ENCODE measurements at places on chromosomes 2 and 18.

- DNase-seq = no peak
Observed at GRCh38 chr2:141508086-141508752, 622.6 kb downstream of the LRP1B start.

GRCh38 chr2:460861-461260 is 173.0 kb upstream of the ALKAL2 start:
- DNase-seq = no peak

DNA sequence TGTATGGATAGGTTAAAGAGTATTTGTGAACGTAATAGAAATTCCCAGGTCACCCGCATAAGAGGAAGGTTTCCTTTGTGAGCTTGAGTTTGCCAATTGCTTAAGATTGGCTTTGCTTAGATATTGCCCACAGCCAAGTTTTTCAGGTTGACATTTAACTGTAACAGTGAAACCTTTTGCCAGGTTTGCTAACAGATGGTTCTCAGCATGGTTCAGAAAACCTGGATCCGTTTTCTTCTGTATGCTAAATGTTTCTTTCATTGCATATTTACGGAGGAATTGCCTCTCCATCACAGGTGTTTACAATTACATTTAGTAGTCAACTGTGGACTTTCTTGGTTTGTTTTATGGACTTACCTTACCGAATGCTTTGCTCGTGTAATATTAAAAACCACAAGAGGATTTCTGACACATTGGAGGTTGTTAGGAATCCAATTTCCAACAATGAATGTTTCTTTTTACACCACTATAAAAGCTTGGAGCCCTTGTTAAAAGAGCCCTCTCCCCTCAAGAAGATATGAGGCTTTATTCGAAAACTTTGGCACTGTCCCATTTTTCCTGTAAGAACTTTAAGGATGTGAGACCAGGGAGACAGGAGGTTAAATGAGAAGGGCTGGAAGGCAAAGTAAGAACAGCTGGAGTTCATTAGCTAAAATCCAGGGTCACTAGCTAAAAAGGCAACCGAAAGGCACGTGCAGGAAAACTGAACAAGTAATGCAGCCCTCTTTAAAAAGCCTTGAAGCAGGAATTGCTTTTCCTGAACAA is 7.8 kb downstream of the CDK15 start:
- DNase-seq = no peak

- no peak for DNase-seq
Observed at GRCh38 chr2:70474256-70474848, 79.3 kb downstream of the TGFA start.

GRCh38 chr2:166181813-166182154 is 54.0 kb upstream of the SCN1A start:
- no peak for DNase-seq

DNA sequence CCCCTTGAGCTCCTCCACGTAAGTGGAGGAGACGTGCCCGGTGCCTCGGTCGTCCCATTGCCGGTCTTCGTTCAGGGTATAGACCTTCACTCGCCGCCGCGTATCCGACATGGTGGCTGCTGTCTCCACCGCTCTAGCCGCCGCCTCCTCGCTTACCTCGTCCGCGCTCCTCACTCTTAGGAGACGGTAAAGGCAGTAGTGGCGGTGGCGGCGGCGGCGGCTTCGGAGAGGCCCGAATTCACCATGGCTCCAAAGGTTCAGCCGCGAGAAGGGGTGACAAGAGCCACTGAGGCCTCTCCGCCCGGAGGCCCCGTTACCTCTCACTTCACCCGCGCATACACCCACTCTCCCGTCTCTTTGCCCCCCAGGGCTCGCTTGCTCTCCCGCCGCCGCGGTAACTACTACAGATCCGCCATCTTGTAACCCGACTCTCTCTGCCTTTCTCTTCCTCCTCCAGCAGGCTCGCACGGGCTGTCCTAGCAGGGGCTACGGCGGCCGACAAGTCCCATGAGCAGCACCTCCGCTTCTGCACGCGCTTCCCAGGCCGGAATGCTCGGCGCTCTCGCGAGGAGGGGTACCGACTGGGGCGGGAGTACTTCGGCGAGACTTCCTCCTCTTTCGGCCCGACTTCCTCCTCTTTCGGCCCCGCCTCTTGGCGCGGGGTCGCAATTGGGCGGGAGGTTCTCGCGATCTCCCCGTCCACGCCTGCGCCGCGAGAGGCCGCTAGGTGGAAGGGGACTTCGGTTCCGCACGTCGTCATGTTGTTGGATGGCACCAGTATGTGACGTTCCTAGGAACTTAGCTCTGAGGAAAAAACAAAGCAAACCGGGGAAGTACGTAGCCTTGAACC is at the start of gene PPP4R3B:
Gene PPP4R3B (minus strand): TSS at position 448 of the 850 bp plus-strand sequence. CDS start 337 bp downstream, at position 111.
- peak; percentile 100 for DNase-seq

DNA sequence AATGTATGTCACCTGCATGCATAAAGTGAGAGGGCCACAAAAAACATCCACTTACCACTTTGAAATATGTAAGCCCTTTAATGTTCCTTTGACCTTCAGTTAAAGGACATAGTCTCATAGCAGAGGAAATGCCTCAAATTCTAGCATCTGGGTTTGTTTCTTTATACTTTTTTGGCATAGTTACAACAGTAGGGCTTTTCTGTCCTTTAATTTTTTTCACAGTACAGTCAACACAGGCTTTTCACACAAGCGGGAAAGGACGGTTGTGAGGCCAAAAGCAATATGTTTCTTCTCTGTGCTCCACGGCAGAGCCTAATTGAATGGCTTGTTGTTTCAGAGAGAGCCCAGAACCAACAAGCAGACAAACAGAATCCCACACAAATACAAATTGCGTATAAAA is 57.6 kb downstream of the CRIM1 start:
- no peak for DNase-seq

DNA sequence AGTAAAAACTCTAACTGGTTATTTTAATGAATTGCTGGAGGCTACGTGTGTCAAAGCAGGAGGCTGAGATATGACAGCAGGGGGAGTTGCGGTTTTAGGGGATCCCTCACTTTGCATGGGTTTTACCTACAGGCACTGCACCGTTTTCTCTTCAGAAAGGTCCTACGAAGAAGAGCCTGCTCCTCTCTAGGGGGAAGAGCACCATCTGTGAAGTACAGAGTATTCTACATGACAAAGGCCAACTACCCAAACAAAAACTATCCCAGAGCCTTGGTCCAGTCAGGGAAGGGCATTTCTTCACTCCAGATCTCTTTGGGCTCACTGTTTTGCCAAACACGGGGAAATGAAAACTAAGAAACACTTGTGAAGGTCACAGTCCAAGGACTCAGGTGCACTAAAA is 696.7 kb upstream of the SOX11 start:
- no peak for DNase-seq

GRCh38 chr2:151774506-151774905 is 40.2 kb upstream of the NEB start:
- no peak for DNase-seq

- no peak for DNase-seq
Observed at GRCh38 chr2:190304404-190304803, 15.2 kb downstream of the HIBCH start.

DNA sequence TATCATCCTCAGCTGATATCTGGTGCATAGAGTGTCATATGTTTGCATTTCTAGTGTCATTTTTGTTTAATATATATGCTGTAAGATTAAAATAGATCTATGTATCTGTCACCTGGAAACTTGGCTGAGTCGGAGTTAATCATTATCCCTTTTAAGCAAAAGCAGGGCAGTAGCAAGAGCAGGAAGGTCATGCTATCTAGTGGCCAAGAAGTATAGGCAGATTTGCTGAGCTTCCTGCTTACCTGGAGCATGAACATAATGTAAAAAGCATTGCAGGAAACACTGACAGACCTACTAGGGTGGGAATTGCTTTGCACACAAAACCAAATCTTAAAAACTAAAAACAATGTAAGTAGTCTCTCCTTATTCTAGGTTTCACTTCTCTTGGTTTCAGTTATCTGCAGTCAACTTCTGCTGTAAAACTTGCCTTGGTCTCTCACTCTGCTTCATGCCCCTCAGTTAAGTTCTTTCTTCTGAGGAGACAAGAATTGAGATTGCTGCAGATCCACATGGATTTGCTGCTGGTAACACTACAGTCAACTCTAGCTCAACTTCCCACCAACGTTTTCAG is 295.3 kb downstream of the CDH7 start:
- DNase-seq = no peak
